ENCODE measurements at places on chromosomes 4 and X.

- DNase-seq, result no peak
Measured at GRCh38 chrX:33252306-33252825, 41.0 kb upstream of the DMD start.

DNA sequence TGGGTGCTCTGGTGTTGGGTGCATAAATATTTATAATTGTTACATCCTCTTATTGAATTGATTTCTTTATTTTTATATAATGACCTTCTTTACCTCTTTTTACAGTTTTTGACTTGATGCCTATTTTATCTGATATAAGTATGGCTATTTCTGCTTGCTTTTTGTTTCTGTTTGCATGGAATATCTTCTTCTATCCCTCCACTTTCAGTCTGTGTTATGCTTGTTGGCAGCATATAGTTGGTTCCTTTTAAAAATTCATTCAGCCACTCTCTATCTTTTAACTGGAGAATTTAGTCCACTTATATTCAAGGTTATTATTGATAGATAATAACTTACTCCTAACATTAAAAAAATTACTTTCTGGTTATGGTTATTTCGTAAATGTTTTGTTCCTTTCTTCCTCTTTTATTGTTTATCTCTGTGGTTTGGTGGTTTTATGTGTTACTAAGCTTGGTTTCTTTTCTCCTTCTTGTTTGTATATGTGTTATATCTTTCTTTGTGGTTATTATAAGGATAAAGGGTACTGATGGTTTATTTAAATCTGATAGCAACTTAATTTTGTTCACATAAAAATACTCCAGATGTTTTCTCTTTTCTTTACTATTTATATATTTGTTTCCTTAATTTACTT lies 69.5 kb downstream of the IL15 start:
- no peak for DNase-seq

- no peak for DNase-seq
Measured at GRCh38 chrX:150712619-150713018, 19.4 kb downstream of the MTMR1 start.

GRCh38 chr4:132981611-132982010 lies 167.5 kb upstream of the PCDH10 start:
- no peak for DNase-seq

GRCh38 chr4:78343682-78344081 lies 207.9 kb upstream of the ANXA3 start:
- no peak for DNase-seq

DNA sequence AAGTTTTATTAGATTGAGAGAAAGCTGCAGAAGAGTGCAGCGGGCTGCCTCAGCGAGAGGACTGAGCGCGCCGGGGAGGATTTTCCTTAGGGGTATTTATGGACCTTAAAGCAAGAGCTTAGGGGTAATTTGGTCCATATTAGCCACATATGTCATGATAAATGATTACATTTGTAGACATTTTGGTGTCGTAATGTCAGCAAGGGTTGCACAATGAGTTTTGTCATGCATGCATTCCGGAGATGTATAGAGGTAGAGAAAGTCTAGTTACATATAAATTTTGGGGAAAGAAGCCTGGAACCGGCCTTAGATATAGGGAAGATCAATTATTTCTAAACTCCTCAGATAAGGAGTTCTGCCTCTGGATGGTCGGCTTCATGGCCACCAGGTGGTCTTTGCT lies 10.0 kb downstream of the MGST2 start:
- DNase-seq, result no peak

- no peak for DNase-seq
Measured at GRCh38 chr4:67674098-67674497, 26.9 kb downstream of the UBA6 start.

DNA sequence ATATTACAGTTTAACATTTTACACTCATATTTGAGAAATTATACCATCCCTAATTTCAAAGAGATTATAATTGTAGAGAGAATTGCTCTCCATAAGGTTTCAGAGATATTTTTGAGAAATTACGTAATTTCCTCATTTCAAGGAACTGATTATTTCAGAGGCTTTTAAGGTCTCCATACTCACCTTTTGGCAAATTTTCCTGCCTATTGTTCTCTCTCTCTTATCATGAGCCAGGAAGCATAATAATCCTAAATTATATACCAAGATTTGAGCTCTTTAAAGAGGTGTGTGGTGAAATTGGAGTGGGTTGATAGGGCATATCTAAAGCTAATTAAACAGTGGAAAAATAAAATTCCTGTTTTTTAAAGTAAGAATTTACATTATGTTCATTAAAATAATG lies 248.9 kb upstream of the FTHL17 start:
- DNase-seq, result no peak

- no peak for DNase-seq
Measured at GRCh38 chr4:23039818-23040217, 347.1 kb downstream of the GBA3 start.

DNA sequence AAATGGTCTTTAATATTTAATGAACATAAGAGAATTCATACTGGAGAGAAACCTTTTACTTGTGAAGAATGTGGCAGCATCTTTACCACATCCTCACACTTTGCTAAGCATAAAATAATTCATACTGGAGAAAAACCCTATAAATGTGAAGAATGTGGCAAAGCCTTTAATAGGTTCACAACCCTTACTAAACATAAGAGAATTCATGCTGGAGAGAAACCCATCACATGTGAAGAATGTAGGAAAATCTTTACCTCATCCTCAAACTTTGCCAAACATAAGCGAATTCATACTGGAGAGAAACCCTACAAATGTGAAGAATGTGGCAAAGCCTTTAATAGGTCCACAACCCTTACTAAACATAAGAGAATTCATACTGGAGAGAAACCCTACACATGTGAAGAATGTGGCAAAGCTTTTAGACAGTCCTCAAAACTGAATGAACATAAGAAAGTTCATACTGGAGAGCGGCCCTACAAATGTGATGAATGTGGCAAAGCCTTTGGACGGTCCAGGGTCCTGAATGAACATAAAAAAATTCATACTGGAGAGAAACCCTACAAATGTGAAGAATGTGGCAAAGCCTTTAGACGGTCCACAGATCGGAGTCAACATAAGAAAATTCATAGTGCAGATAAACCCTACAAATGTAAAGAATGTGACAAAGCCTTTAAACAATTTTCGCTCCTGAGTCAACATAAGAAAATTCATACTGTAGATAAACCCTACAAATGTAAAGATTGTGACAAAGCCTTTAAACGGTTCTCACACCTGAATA lies 35.6 kb downstream of the ZNF141 start:
- DNase-seq, result no peak

DNA sequence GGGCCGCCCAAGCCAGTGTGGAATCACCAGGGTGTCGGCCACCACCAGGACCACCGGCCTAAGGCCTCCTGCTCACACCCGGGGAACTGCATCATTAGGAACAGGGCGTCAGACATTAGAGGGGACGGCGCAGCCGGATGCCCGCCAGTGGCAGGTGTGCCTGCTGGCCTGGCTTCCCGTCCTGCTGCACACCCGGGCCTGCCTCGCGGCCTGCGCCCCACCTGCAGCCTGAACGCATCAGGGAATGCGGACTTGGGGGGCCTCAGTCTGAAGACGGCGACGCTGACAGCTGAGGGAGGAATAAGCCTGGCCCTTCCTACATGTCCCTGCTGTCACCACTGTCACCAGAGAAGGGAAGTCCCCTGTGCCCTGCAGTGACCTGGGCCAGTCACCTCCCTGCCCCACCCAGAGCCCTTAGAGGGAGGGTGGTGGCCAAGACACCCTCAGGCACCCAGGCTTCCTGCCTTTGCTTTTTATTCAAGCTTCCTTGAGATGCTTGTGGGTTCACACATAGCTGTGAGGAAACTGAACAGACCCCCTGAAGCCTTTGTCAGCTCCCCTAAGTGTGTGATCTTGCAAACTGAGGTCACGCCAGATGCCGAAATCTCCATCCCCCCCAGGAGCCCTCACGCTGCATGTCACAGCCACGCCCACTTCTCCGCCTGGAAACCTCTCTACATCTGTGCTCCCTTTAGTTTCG lies 3.2 kb downstream of the DGKQ start:
- no peak for DNase-seq

DNA sequence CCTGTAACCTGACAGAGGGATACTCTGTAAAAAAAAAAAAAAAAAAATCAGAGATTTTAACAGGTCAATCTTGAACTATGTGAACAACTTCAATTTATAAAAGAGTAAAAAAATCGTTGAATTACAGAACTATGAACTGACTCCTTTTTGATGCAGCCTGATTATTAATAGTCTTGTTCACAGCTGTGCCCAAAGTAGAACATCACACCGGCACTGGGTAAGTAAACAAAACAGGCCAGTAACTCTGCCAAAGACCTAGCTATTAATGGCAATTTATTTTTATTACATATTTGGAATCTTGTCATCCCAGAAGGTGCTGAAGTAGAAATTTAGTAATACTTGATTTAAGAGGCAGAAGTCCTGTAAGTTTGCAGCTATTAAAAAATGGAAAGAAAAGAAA lies 31.4 kb downstream of the CPE start:
- no peak for DNase-seq

DNA sequence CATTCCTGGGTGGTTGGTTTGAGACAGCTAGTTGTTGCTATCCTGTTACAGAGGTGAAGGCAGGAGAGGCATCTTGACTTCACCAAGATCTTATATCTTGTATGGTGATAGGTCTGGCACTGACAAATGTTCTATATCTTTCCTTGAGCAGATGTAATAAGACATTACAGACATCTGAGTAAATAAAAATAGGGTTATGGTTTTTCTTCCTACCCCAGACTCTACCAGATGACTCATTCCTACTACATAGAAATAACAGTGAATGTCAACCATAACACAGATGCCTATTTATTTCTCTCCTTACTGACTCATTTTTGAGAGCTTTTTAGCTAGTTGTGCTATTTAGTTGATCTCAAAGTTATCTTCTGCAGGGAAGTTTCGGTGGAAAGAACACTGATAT lies 21.9 kb downstream of the HNRNPH2 start:
- no peak for DNase-seq

DNA sequence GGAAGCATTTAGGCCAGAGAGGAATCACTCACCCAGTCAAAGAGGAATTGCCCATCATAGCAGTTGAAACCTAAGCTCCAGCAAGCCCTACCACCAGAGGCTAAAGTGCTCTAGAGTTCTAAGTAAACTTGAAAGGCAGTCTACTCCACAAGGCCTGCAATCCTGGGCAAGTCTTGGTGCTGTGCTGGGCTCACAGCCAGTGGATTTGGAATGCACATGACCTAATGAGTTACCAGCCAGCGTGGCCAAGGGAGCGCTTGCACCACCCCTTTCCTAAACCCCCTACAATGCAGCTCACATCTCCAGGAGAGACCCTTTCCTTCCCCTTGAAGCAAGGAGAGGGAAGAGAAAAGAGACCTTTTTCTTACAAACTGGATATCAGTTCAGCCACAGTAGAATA lies 445.7 kb downstream of the GASK1B start:
- DNase-seq, result no peak

DNA sequence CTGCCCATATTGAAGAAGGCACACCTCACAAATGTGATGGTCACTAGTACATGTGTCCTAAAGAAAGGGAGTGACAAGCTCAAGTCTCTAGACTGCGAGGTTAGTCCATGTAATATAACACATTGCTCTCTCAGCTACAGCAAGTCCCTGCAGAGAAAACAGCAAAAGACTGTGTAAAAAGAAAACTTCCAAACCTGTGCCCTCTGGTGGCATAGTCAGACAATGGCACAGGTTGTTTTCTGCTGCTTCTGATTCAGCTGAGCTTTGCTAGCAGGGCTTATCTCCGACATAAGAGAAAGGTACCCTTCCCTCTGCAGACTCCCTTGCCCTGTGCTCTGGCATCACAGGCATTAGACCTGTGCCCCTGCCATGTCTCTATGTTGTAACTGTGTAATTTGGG lies 1.4 kb upstream of the SERPINA7 start:
- no peak for DNase-seq

- no peak for DNase-seq
Measured at GRCh38 chr4:47462799-47463234, 685 bp downstream of the COMMD8 start.

GRCh38 chr4:157115613-157116335 lies 39.8 kb downstream of the GLRB start:
- DNase-seq, result no peak

DNA sequence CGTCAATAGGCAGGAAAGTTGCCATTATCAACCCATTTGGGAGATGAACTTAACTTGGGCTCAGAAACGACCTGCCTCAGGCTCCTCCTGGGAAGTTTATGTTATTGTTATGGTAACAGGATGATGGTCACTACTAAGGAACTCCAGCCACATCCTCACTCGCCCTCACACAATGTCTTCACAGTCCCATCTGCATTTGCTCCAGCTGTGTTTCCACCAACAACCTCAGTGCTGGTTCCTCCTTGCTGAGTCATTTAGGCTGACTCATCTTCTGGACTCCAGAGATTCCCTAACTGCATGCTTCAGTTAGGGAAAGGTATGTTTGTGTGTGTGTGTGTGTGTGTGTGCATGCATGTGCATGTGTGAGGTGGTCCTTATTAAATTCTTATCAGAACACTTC lies 293.4 kb upstream of the BOD1L1 start:
- no peak for DNase-seq

DNA sequence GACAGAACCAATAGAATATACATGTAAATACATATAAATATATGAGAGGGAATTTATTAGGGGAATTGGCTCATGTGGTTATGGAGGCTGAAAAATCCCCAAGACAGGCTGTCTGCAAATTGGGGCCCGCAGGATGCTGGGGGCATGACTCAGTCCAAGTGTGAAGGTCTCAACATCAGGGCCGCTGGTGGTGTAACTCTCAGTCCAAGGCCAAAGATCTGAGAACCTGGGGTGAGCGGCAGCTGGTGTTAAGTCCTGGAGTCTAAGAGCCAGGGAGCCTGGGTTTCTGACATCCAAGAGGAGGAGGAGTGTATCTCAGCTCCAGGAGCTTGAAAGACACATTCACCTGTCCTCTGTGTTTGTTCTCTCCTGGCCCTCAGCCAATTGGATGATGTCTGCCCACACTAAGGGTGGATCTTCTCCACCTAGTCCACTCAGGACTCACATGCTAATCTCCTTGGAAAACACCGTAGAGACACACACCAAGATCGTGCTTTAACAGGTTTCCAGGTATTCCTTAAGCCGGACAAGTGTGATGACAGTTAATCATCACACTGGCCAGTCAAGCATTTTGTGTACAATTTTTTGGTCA lies 28.9 kb downstream of the TIGD2 start:
- no peak for DNase-seq

DNA sequence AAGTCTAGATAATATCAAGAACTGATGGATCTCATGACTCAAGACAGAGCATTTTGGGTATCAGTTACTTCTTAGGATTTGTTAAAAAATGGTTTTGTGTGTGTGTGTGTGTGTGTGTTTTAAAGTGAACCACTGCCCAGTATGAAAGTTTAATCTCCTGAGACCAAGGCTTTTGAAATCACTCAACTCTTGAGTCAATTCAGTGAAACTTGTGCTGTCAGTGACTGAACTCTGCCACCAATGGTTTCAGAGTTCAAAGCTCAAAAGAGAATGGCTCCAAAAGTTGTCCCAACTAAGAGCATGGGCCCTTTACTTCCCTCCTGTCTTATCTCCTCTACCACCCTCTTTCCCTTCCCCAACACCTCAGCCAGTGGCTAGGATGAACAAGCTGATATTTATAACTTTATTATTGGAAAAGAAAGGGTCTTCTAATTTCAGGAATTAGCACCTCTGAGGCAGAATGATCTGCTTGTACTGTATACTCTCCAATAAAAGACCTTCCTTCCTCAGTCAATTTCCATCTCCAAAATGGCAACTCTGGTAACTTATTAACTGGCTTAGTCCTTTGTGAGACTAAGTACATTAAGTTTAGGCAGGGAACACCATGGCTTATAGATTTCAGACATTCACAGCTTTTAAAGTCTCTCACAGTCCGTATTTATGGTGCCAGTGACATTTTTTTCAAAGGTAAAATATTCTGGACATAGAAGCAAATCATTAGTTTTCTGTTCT lies 152.2 kb downstream of the REPS2 start:
- DNase-seq, result no peak

- no peak for DNase-seq
Measured at GRCh38 chr4:177016541-177017141, 223.9 kb upstream of the VEGFC start.

Measured in stimulated activated CD4-positive, alpha-beta T cell treated with anti-CD3 and anti-CD28 coated beads, Interleukin-1b, Interleukin-23, amount 100 ng/mL, for 1 hour (primary cell).